Left kidney (tissue), 8 donors: ENCODE measurements at places on chromosomes 3 and 15. TPM values are rescaled to one million over a fixed set of nuclear protein-coding genes. Genes with fewer than 3 reads are reported as not detected.

DNA sequence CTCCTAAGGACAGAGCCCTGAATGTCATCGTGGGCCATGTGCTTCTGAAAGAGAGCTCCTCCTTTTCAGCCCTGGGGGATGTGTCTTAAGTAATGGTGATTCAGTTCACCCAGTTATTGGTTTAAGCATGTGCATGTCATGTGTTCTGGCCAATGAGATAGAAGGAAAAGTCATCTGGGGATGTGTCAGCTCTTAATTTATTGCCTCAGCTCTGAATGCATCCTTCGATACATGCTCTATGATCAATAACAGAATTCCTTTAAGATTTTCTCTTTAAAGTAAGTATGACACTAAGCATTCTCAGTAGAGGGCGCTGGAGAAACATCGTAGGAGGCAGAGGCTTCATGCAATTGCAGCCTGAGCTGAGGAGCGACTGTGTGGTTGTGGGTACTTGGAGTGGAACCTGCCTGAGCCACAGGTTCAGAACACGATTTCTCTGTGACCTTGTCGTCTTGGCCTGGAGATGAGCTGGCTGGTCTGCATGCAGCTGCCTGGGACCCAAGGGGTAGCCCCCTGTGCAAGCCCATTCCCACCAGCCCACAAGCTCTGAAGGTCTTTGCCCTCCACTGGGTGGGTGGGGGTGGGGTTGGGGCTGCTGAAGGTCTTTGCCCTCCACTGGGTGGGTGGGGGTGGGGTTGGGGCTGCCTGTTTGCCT is 69.5 kb downstream of the C3orf38 start:
- peak; percentile 74 for DNase-seq

DNA sequence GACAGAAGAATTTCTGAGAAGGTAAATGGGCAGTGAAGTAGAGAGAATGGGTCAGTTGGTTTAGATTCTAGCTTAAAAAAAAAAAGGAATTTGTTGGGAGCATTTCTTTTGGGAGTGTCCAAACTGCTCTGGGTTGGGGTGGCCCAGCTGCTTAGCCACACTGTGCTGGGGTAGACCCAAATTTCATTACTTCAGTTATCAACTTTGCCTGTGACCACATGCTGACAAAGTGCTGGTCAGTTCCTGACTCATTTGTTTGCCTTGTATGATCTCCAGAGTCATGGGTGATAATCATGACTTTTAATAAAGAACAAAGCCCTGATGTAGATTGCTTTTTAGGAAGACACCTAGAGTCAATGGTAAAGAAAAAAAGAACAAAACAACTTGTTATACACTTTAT is 121.5 kb upstream of the FGF7 start:
- DNase-seq, result no peak

GRCh38 chr3:176964661-176965060 is 232.6 kb downstream of the TBL1XR1 start:
- no peak for DNase-seq

The GASK1A gene
- polyA plus RNA-seq, result 6.1 TPM

The PLCB2 gene
- 10.8 TPM for polyA plus RNA-seq

The A4GNT gene
- 1.8 TPM for polyA plus RNA-seq

The HIGD2B gene
- polyA plus RNA-seq, result not detected

The PAQR9 gene
- 0.68 TPM for polyA plus RNA-seq
